ENCODE measurements at places on chromosomes 12 and 14. TPM values are rescaled to one million over a fixed set of nuclear protein-coding genes. Genes with fewer than 3 reads are reported as not detected.

KDM5A gene
- 85.8 TPM for total RNA-seq

RILPL1 gene
- 9.3 TPM for total RNA-seq

NANOG gene
- 1.0 TPM for total RNA-seq

PAPLN gene
- total RNA-seq, result 4.1 TPM

KRT78 gene
- total RNA-seq, result not detected

KRT79 gene
- not detected for total RNA-seq

TAS2R9 gene
- 0.36 TPM for total RNA-seq

AMN gene
- total RNA-seq, result under 0.01 TPM

ALDH2 gene
- total RNA-seq, result 2.8 TPM

KRT74 gene
- not detected for total RNA-seq

RND1 gene
- under 0.01 TPM for total RNA-seq

TMEM119 gene
- not detected for total RNA-seq

CNOT2 gene
- total RNA-seq, result 155 TPM

TMTC1 gene
- total RNA-seq, result 21.0 TPM
